IPS DF 6.9 (cell line): ENCODE measurements at places on chromosomes 16 and 17.

GRCh38 chr16:2777903-2778629 lies 986 bp upstream of the ELOB start:
- no peaks in the 10 kb centered on the region for H3K27me3 ChIP-seq
- H3K36me3 ChIP-seq: peaks cover 10% of the 10 kb centered on the region
- DNase-seq: no peak
- no peak overlapping the region for H3K27ac ChIP-seq
- peak overlapping the region; percentile 95 for H3K4me3 ChIP-seq
- peaks cover 5% of the 10 kb centered on the region for H3K4me1 ChIP-seq

- no peaks in the 10 kb centered on the region for H3K27me3 ChIP-seq
- no peak overlapping the region for H3K27ac ChIP-seq
- H3K36me3 ChIP-seq: no peaks in the 10 kb centered on the region; the same call in 1 of the 2 replicates
- no peak overlapping the region for H3K4me3 ChIP-seq
- no peak for DNase-seq
Measured at GRCh38 chr16:17105239-17105797, 365.4 kb downstream of the XYLT1 start.

- no peaks in the 10 kb centered on the region for H3K4me1 ChIP-seq
- no peaks in the 10 kb centered on the region for H3K36me3 ChIP-seq
- no peak for DNase-seq
- no peak overlapping the region for H3K27ac ChIP-seq
- peaks cover 8% of the 10 kb centered on the region; the same call in 1 of the 2 replicates for H3K27me3 ChIP-seq
- H3K4me3 ChIP-seq: peak overlapping the region; percentile 32; the same call in 1 of the 2 replicates
Measured at GRCh38 chr16:12089492-12090150, 113.1 kb downstream of the SNX29 start.

- DNase-seq: no peak
- peaks cover 15% of the 10 kb centered on the region for H3K36me3 ChIP-seq
- H3K27ac ChIP-seq: no peak overlapping the region
- no peaks in the 10 kb centered on the region for H3K27me3 ChIP-seq
Measured at GRCh38 chr16:51134269-51134812, 16.7 kb downstream of the SALL1 start.

GRCh38 chr17:81385320-81386111 lies 9.7 kb upstream of the BAHCC1 start:
- peaks cover 7% of the 10 kb centered on the region for H3K4me1 ChIP-seq
- H3K36me3 ChIP-seq: no peaks in the 10 kb centered on the region
- DNase-seq: no peak

DNA sequence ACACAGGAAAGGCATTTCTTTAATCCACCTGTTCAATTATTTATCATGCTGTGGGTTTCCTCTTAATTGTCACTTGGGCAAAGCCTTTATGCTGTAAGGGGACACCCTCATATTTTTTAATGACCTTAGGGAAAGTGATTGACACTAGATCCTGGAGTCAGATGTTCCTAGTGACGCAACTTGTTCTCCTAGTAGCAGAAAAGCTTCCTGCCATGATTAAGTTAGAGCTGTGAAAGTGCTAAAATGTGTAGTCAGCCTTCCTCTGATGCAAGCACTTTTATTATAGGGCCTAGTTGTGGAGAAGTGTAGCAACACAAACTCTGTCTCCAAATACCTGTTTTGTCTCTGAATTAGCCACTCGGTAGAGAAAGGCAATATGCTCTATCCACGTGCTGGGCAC lies 12.3 kb downstream of the TMEM100 start:
- no peak overlapping the region for H3K27ac ChIP-seq
- no peaks in the 10 kb centered on the region for H3K36me3 ChIP-seq
- DNase-seq: no peak
- H3K4me1 ChIP-seq: 0 out of 2 replicates have a peak, but pooled peaks cover 2% of the 10 kb centered on the region
- H3K4me3 ChIP-seq: no peak overlapping the region

DNA sequence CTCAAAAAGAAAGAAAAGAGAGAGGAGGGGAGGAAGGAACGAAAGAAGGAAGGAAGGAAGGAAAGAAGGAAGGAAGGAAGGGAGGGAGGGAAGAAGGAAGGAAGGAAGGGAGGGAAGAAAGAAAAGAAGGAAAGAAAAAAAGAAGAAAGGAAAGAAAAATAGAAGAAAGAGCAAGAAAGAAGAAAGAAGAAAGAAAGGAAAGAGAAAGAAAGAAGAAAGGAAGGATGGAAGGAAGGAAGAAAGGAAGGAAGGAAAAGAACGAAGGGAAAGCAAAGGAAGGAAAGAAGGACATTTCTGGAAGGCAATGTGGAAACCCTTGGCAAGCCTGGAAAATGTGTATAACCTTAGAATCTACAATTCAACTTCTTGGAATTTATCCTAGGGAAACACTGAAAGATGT lies 150.4 kb upstream of the LHX1 start:
- H3K27ac ChIP-seq: no peak overlapping the region
- no peak overlapping the region for H3K4me3 ChIP-seq
- no peaks in the 10 kb centered on the region for H3K27me3 ChIP-seq
- DNase-seq: no peak

- H3K4me1 ChIP-seq: no peaks in the 10 kb centered on the region
- no peaks in the 10 kb centered on the region for H3K36me3 ChIP-seq
- DNase-seq: no peak
- H3K27me3 ChIP-seq: no peaks in the 10 kb centered on the region
- H3K4me3 ChIP-seq: no peak overlapping the region
Measured at GRCh38 chr16:29232811-29233704, 173.5 kb downstream of the NPIPB11 start.

DNA sequence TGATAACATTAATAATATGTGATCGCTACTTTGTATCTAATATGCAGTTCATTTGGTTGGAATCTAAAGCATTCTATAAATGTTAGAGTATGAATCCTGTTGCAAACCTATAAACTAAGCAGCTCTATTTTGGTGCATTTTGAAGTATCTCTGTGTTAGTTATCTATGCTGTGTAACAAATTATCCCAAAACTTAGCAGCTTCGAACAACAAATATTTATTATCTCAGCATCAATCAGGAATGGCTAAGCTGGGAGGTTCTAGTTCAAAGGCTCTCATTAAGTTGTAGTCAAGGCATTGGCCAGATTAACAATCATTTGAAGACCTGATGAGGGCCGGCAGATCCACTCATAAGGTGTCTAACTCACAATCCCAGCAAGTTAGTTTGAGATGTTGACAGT lies 10.1 kb upstream of the MSI2 start:
- no peak overlapping the region for H3K27ac ChIP-seq
- H3K36me3 ChIP-seq: no peaks in the 10 kb centered on the region
- no peaks in the 10 kb centered on the region for H3K27me3 ChIP-seq

GRCh38 chr17:59520251-59520650 lies 45.2 kb upstream of the DHX40 start:
- H3K27ac ChIP-seq: no peak overlapping the region
- H3K27me3 ChIP-seq: no peaks in the 10 kb centered on the region
- H3K4me1 ChIP-seq: peaks cover 2% of the 10 kb centered on the region; the same call in 1 of the 2 replicates
- H3K4me3 ChIP-seq: no peak overlapping the region
- H3K36me3 ChIP-seq: no peaks in the 10 kb centered on the region

DNA sequence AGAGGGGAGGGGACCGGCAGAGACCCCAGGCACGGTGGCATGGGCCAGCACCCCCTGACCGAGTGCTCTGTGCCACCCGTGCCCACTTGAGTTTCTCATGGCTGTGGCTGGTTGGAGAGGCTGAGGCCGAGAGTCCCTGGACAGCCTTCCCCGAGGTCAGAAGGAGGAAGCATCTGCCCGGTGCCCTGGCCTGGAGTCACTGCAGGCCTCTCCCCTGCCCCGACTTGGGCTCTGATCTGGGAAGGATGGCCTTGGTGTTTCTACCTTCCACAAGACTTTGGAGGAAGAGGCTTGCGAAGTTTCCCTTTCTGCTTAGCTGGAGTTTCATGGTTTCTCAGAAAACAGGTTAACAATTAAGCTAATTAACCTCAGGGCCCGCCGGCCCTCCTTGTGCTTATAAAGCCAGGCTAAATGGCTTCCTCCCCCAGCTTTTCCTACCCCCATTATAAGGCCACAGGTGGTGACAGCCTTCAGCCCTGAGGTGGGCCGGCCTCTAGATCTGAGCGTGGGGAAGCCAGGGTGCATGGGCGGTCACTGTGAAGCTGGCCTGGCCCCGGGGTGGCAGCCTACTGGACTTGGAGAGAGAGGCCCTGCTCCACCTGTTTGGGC lies 17.3 kb downstream of the LLGL2 start:
- H3K4me3 ChIP-seq: no peak overlapping the region
- DNase-seq: no peak
- H3K36me3 ChIP-seq: no peaks in the 10 kb centered on the region
- H3K27me3 ChIP-seq: no peaks in the 10 kb centered on the region
- no peak overlapping the region for H3K27ac ChIP-seq

DNA sequence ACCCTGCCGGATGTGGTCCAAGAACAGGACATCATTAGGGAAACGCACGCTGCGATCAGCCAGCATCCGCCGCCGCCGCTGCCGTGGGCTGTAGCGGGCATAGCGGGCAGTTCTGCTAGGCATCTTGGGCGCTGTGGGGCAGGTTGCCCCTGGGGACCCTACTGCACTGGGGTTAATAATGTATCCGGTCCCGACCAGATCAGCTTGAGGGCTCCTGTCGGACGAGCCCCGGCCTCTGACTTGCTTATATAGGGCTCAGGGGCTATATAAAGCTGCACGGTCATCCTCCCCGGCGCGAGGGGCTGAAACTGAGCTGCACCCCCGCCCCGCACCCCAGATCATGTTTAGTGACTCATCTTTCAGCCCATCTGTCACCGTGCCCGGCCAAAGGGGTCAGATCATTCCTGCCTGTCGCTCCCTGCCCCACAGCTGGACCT lies at the start of gene PPP1R27:
PPP1R27 (minus strand) TSS at position 220 of the 437 bp plus-strand sequence; CDS start at position 123, 97 bp downstream.
- peaks cover 8% of the 10 kb centered on the region for H3K4me1 ChIP-seq
- H3K27ac ChIP-seq: no peak within 1 kb of the TSS
- H3K27me3 ChIP-seq: no peaks in the 10 kb centered on the region
- H3K4me3 ChIP-seq: peak within 1 kb of the TSS; percentile 93; the same call in 1 of the 2 replicates
- H3K36me3 ChIP-seq: no peaks in the 10 kb centered on the region

DNA sequence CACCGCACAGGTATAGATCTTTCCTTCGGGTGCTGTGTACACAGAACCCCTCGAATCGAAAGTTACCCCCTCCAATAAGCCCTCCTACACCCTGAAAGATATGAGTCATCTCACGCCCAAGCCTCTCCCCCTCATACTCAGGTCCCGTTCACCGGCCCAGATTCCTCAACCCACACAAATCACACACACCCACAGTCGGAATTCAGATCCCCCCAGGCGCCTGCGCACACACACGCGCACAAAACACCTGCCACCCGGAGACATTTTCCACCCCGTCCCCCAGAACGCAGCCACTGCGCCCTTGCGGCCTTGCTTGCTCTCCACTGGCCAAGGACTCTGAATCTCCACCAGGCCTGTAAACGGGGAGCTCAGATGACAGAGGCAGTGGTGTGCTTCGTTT lies 4.9 kb downstream of the JPH3 start:
- H3K27me3 ChIP-seq: no peaks in the 10 kb centered on the region
- H3K27ac ChIP-seq: no peak overlapping the region
- no peak for DNase-seq
- no peaks in the 10 kb centered on the region for H3K36me3 ChIP-seq
- H3K4me3 ChIP-seq: no peak overlapping the region

GRCh38 chr17:63991611-63992010 lies 6.5 kb upstream of the PRR29 start:
- H3K4me1 ChIP-seq: peaks cover 1% of the 10 kb centered on the region; the same call in 1 of the 2 replicates
- H3K4me3 ChIP-seq: no peak overlapping the region
- H3K27me3 ChIP-seq: no peaks in the 10 kb centered on the region
- H3K27ac ChIP-seq: no peak overlapping the region
- H3K36me3 ChIP-seq: no peaks in the 10 kb centered on the region

GRCh38 chr16:88408561-88409142 lies 25.9 kb downstream of the ZNF469 start:
- H3K27ac ChIP-seq: no peak overlapping the region
- H3K27me3 ChIP-seq: no peaks in the 10 kb centered on the region
- H3K4me1 ChIP-seq: no peaks in the 10 kb centered on the region

DNA sequence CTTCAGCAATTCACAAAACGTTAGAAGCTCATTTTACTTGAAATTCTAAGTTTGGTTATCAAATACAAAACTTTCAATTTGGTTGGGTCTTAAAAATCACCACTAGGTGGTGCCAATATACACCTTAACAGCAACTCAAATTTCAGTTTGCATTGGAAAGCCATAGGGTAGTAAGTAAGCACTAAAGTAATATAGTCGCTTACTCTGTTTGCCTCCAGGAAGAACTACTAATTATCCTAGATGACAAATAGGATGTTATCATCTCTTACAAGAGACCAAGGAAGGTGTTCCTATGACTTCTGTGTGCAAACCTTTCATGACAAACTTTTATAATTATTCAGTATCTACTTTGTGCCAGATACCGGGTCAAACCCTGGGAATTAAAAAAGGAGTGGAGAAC lies 93.3 kb downstream of the MYO1D start:
- H3K27ac ChIP-seq: no peak overlapping the region
- no peak overlapping the region for H3K4me3 ChIP-seq
- no peak for DNase-seq
- no peaks in the 10 kb centered on the region for H3K4me1 ChIP-seq
- no peaks in the 10 kb centered on the region for H3K36me3 ChIP-seq

GRCh38 chr17:50890675-50891516 lies 24.7 kb upstream of the TOB1 start:
- no peak for DNase-seq
- H3K4me1 ChIP-seq: peaks cover 7% of the 10 kb centered on the region
- H3K27me3 ChIP-seq: no peaks in the 10 kb centered on the region
- no peaks in the 10 kb centered on the region for H3K36me3 ChIP-seq

DNA sequence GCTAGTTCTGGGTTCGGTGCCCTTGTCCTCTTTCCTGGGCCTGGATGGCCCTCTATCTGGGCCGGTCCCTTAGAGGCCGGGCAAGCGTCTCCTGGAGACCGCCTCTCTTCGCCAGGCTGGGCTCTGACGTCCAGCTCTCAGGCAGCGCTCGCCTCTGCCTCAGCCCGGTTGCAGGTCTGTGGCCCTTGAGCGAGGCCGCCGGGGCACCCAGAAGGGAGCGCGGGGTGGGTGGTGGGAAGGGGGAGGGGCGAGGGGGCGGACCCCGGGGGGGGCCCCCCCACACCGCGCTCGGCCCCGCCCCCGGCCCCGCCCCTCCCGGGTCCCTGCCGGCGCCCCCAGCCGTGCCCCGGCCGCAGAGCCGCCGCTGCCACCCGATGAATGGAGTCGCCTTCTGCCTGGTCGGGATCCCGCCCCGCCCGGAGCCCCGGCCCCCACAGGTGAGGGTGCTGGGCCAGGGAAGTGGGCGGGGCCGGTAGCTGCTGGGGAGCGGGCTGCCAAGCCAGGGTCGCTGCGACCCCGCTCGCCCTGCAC lies at the start of gene ARHGAP23:
ARHGAP23 (plus strand) TSS at position 353 of the 531 bp plus-strand sequence; CDS start at position 375, 22 bp downstream.
- no peak for DNase-seq
- peak within 1 kb of the TSS; percentile 50 for H3K4me3 ChIP-seq
